ENCODE measurements at places on chromosomes 7 and 10.

GRCh38 chr7:50653126-50653864 is 88.1 kb upstream of the DDC start:
- DNase-seq = no peak

DNA sequence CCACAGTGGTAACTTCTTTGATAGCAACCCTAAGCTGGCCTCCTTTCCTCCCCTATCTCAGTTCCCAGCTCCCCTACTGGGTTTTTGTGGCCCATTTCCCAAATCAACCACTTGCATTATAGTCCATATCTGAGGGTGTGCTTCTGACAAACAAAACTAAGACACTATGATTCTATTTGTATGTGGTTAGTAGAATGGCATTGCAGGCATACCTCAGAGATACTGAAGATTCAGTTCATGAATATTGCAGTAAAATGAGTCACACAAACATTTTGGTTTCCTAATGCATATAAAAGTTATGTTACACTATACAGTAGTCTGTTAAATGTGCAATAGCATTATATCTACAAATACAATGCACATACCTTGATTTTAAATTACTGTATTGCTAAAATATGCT is 15.4 kb upstream of the TMEM243 start:
- DNase-seq = no peak

GRCh38 chr10:130739016-130739756 is 572.3 kb downstream of the TCERG1L start:
- no peak for DNase-seq

GRCh38 chr10:6394084-6394483 is 186.0 kb downstream of the PRKCQ start:
- no peak for DNase-seq

DNA sequence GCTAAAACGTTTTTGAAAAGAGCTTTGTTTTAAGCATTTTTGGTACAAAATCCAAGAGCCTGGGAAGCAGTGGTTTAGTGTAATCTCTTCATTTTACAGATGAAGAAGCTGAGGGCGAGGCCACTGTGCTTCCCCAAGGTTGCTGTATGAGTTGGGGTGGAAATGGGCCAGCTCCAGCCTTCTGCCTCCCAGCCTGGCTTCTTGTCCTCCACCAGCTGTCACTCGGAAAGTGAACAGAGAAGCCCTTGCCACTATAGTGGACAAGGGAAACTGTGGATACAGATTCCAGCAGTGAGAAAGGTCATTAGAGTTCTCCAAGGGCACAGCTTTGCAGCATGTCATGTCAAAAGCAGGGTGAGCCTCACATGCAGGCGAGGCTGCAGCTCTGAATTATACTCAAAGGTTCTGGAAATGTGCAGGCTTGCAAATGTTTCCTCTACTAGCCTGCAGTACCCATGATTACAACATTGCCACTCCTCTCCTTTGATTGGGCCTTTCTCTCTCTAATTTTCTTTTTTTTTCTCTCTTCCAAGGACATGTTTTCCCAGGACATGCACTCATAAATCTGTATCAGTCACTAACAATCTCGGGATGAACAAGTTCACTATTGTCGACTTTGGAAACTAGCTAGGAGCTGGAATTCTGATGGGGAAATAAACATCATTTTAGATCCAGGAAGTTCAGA is 33.0 kb downstream of the BAMBI start:
- no peak for DNase-seq

DNA sequence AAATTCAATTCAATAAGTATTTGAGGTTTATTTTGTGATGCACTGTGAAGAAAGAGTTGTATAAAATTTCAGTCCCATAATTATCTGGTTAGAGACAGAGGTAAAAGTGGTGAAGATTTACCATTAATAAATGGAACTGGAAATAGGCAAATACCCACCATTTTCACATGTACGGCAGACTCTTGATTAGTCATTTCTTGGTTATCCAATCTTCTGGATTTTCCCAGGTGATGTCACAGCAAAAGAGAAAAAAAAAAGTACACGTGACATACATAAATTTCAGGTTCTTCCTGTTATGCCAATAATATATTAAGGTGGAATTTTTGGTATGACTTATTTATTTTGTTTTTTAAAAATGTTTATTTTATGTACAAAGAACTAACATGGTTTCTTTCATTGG is 26.8 kb downstream of the NT5C3A start:
- no peak for DNase-seq

DNA sequence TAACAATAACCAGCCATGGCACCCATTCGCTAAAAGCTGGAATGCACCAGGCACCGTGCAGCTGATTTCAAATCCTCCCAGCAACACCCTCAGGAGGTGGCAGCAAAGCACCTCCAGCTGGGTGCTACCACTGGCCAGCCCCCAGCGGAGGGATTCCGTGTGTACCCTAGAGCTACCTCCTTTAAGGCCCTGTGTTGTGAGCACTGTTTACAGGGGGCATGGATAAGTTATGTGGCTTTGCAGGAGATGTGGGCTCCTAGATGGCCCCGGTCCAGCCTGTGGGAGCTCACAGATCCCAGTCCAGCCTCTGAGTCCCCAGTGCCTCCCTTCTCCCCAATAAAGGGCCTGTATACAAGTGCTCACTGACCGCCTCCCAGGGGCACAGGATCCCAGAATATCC is 27.1 kb downstream of the TNRC18 start:
- DNase-seq = peak; percentile 77

DNA sequence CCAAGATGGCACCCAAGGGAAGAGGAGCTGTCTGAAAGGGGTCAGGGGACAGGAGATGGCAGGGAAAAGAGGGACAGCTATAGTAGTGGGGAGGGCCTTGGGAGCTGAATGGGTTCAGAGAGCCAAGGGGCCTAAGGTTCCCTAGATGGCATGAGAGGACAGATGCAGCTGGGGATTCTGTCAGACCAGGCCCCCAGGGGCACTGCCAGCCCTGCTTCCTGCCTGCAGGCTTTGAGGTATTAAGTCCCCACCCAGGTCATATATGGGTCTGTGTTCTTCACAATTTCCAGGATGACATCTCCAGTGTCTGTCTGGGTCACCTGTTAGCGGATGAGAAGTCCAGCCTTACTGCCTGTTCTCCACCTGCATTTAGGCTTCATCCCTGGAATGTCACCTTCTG is 56.7 kb downstream of the NEURL1 start:
- no peak for DNase-seq

GRCh38 chr10:125064681-125065492 is 95.5 kb downstream of the CTBP2 start:
- no peak for DNase-seq

DNA sequence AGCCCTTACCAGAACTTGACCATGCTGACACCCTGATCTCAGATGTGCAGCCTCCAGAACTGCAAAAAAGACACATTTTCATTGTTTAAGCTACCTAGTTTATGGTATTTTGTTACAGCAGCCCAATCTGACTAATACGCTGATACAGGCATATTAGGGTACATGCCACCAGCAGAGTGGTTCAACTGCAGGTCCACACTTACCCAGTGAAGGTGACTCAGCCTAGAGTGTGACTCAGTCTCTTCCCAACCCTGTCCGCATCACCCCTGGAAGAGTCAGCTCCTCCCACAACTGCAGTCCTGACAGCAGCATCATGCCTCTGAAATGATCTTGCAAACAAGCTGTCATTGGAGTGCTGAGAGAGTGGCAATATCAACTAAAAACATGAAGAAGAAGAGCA is 30.8 kb upstream of the GOT1 start:
- DNase-seq = no peak

DNA sequence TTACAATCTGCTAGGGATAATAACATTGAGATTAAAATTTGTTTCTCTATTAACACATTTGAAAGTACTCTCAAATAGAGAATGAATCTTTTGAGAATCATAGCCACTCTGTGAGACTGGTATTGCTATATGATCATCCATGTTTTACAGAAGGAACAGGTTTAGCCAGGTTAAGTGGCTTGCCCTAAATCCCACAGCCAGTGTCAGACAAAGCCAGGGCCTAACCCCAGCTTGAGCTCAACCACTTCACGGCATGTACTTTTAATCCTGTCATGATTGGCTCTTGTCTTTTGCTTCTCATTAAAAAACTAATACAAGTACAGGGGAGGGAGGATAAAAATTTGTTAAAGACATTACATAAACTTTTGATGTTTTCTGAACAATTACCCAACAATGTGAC is 3.8 kb upstream of the ZNRF2 start:
- no peak for DNase-seq

DNA sequence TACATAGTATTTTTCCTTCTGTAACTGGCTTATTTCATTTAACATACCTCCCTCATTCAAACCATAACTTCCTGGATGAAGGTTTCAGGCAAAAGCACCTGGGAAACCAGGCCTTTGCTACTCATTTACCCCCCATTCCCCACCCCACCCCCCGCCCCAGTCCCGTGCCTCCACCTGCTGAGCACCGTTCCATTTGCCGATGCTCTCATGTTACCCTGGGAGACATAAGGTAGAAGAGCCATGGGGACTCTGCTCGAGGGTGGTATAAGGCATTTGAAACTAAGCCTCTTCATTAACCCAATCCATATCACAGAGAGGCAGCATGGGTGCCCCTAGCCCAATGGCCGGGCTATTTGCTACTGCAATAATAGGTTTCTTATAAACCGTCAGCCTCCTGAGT is 22.2 kb upstream of the MCM10 start:
- DNase-seq = no peak
